KBM-7 (cell line): ENCODE measurements at places on chromosomes 7 and 10.
A peak's percentile ranks its signal among the peaks of the same experiment; 100 is the strongest.

- DNase-seq, result no peak
Measured at GRCh38 chr10:133159611-133159949, 439 bp upstream of the KNDC1 start.

GRCh38 chr7:6257675-6258074 is 14.7 kb downstream of the CYTH3 start:
- no peak for DNase-seq

- no peak for DNase-seq
Measured at GRCh38 chr10:1308173-1308961, 252.2 kb downstream of the WDR37 start.

GRCh38 chr7:34821932-34822558 is 164.0 kb downstream of the NPSR1 start:
- no peak for DNase-seq

DNA sequence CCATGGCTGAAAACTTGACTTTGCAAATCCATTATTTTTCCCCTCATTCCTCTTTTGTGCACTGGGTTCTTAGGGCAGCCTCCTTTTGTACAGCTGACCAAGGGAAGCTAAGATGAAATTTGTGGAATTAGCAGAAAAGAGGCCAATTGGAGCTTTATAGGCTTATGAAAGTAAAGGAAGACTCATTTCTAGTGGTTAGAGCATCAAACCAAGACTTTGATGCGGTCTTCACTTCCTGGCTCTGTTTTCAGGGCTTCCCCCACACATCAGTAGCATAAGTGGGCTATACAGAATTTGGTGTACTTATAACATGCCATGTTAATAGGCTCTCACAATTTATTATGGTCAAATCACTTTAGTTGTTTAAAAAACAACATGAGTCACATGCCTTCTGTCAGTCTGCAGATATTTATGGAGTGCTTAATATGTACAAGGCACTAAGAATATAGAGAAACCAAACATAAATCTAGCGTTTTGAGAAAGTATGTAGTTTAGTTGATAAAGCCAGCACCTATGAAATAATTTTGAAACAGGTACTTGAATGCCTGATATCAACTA is 5.7 kb downstream of the AUTS2 start:
- no peak for DNase-seq

DNA sequence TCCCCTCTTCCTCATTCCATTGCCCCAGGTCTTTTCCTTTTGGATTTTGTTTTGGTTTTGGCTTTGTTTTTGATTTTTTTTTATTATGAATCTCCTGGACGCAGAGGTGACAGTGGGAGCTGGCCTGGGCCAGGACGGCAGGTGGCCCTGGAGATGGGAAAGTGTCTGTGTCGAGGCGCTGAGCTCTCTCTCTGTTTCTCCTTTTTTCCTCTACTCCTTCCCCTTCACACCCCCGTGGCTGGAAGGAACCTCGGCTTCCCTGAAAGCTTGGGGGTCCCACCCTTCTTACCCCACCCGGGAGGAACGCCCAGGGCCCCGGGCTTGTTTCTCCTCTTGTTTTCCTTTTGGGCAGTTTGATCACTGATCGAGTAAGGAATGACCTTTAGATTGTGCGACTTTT is 13.2 kb downstream of the TRIM8 start:
- DNase-seq, result no peak

DNA sequence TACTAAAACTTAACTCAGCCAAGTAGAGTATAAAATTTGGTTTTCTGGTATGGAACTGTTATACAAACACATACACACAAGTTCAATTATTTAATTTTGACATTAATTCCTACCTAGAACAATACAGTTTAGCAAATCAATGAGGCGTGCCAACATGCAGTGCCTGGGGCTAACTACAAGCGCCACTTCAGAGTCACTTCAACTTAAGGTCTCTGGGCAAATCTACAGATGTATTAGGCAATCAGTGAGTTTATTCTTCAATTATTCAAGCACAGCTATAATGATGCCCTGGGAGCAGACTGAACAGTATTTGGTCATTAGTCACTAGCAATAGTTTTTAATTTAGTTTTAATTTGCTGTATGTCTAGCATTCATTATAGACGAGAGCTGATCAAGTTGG is 51.6 kb downstream of the HIBADH start:
- DNase-seq, result no peak

DNA sequence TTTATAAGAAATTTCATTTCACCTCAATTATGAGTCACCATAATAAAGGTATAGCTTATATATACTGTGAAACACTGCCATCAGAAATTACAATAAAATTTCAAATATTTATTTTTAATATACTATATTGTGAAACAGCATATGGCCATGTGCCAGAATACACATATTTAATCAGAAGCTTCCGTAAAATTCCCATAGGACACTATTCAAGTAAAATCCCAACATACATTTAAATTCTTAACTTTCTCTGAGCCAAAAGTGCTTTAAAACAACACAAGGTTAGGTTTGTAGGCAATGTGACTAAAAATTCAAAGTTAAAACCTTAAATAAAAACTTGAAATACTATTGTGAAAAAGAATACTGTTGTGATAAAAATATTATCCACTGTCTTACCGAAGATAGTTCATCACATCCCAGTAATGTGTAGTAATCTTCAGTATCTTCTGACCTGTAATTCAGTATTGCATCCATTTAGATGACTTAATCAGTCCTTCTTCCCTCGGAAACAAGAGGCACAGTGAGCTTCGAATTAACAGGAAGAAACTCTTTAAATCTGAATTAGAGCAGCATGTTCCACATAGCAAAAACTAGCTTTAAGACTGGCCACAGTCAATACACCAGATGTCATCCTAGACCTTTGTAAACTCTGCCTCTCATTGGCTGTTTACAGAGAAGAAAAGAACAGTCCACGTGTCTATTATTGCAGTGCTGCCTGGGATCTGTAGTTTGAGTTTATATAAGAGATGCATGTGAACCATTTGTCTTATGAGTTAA is at the start of gene DNAJC12:
TSS of gene DNAJC12 (minus strand) at position 648 of the 774 bp plus-strand sequence. CDS start at position 471, 177 bp downstream.
- peak; percentile 57 for DNase-seq
